Fibroblast of skin of right quadriceps (primary cell): ENCODE measurements at places on chromosomes 13 and 19.

GRCh38 chr19:1489463-1490310, 463 bp downstream of the PCSK4 start:
- no peak for DNase-seq

GRCh38 chr19:51948975-51949374, 21.7 kb downstream of the ZNF613 start:
- peak; percentile 15 for DNase-seq

- DNase-seq, result no peak
Observed at GRCh38 chr19:49712397-49712859, 21.5 kb downstream of the CPT1C start.

- no peak for DNase-seq
Observed at GRCh38 chr13:28471421-28471820, 23.5 kb downstream of the FLT1 start.

DNA sequence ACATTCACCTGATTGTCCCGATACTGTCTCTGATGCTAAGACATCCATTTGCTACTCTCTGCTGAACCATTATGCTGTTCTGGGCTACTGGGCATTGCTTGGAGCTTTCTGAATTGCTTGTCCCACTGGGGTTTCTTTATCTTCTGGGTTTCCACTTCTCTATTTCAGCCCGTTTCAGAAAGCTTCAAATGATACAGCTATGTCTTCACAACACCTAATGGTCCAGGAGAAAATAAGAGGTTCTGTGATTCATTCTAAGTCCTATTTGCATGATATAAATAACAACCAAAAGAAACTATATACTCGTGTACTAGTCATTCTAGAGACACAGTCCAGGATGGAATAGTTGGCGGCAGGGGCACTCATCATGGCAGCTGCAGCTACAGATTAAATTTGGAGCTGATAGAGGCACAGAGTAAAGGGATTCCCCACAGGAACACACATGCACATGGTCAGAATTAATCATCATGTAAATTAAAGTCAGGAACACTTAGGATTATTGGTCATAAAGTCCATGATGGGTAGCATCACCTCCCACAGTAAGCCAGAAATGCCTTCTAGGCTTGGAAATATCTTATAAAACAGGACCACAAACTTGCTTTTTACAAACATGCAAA, 33.3 kb upstream of the SCEL start:
- DNase-seq, result no peak

DNA sequence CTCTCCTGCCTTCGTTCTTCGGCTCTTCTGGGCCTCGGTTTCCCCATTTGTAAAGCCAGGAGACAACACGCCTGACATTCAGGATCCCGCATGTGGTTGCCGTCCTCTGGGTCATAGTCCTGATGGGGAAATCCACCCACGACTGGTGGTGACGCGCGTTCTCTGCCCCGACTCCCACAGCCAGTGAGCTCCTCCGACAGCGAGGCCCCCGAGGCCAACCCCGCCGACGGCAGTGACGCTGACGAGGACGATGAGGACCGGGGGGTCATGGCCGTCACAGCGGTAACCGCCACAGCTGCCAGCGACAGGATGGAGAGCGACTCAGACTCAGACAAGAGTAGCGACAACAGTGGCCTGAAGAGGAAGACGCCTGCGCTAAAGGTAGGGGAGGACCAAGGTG, 16.4 kb downstream of the HDGFL2 start:
- DNase-seq, result no peak

DNA sequence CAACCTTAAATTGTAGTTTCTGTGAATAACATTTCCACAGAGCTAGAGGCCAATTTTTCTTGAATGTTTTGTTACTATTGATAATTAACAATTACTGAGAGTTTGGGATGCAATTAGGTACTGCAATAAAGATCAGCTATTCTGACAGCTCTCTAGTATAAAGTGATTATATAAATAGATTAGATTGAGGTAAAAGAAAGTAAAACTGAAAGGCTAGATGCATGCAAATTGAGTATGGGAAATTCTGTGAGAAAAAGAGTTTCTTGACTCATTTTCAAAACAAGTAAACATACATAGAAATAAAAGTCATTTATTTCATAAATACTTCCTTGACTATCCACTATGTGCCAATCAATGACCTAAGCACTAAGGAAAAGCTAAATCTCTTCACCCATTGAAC, 1087.5 kb upstream of the ATXN8OS start:
- no peak for DNase-seq

DNA sequence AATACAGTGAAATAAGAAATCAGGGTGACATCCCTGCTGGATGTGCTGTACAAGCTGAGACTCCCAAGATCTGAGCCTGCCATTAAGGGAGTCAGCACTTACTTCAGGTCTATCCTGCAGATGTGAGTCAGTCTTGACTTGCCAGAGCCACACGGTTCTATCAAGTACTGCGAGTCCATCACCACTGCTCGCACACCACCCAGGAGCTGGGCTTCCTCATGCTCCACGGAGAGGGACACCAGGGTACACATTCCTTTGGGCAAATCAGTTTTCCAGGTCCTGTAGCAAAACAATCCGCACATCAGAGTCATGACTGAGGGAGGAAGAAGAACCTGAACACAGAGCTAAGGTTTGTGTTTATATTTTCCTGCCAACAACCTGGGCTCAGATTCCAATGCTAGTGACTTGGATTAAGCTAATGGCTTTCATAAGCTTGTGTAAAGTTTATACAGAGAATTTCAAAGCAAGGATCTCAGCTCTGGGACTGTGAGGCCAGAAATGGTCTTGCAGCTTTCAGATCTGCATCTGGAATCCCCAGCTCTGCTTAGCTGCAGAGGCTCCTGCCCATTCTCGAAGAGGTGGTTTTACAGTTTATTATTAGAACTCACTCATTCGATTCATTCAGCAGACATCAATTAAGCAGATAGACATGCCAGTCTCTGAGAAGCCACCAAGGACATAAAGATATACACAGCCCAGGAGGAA, 90.6 kb downstream of the KL start:
- no peak for DNase-seq

- peak; percentile 24 for DNase-seq
Observed at GRCh38 chr13:106415442-106415841, 120.0 kb downstream of the EFNB2 start.

DNA sequence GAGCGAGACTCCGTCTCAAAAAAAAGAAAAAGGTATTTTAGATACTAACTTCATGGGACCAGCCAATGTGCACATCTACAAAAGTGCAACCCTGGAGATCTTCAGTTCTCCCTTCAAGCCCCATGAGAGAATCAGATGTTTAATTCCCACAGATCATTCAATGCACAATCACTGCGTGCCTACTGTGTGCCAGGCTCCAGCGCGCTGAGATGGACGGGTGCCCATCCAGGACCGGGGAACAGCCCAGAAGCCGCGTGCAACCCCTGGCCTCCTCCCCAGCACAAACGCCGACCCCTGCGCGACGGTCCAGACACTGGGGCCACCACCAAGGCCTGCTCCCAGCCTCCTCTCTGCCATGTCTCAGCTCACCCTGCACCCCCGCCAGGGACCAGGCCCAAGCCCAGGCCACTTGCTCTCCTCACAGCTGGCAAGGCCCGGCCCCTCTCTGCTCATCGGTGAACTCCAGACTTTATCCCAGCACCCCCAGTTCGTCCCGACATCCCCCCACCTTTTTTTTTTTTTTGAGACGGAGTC, 5.3 kb downstream of the BTBD2 start:
- no peak for DNase-seq

- DNase-seq, result no peak
Observed at GRCh38 chr19:39237200-39238184, 7.3 kb downstream of the IFNL3 start.

GRCh38 chr13:80989747-80990146, 648.8 kb upstream of the SPRY2 start:
- DNase-seq, result no peak

GRCh38 chr13:103373916-103374315, 307.7 kb upstream of the SLC10A2 start:
- no peak for DNase-seq

DNA sequence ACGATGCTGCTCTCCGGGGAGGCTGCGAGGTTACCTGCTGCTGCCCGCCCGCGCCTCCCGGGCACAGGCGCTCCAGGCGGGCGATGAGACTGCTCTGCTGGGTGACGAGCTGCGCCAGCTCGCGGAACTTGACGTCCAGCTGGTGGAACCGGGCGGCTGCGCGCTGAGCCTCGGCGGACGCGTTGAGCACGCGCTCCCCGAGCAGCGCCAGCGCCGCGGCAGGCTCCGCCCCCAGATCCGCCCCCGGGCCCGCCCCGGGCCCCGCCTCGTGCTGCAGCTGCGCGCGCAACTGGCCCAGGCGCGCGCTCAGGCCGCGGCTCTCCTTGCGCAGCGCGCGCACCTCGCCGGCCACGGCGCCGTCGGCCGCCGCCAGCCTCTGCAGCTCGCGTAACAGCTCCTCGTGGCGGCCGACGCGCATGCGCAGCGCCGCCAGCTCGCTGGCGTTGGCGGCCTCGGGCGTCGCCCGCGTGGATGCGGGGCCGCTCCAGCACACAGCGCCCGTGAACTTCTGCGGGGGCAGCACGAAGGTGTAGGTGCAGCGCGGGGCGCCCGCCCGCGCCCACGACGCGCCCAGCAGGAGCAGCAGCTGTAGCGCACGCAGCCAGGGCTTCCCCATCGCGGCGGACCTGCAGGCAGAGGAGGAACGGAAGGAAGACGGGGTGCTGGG, 6.4 kb downstream of the ANGPTL6 start:
- DNase-seq, result peak; percentile 92

- DNase-seq, result no peak
Observed at GRCh38 chr19:2813235-2814160, 6.2 kb upstream of the ZNF554 start.

- DNase-seq, result no peak
Observed at GRCh38 chr19:18121166-18121565, 23.6 kb downstream of the MAST3 start.
